Calu3 (cell line): ENCODE measurements at places on chromosomes 7 and 10. TPM values are rescaled to one million over a fixed set of nuclear protein-coding genes. Genes with fewer than 3 reads are reported as not detected.
A peak's percentile ranks its signal among the peaks of the same experiment; 100 is the strongest.

- H3K27me3 ChIP-seq: peaks cover 22% of the 10 kb centered on the region
- no peak overlapping the region for H3K4me3 ChIP-seq
- no peak overlapping the region for H3K27ac ChIP-seq
- H3K4me1 ChIP-seq: peaks cover 47% of the 10 kb centered on the region
- no peak for DNase-seq
Measured at GRCh38 chr10:61835946-61836887, 65.3 kb upstream of the ARID5B start.

- peaks cover 30% of the 10 kb centered on the region for H3K4me1 ChIP-seq
- peaks cover 6% of the 10 kb centered on the region for H3K36me3 ChIP-seq
- H3K27ac ChIP-seq: peak overlapping the region; percentile 42
Measured at GRCh38 chr7:25894002-25894901, 257.7 kb upstream of the NFE2L3 start.

DNA sequence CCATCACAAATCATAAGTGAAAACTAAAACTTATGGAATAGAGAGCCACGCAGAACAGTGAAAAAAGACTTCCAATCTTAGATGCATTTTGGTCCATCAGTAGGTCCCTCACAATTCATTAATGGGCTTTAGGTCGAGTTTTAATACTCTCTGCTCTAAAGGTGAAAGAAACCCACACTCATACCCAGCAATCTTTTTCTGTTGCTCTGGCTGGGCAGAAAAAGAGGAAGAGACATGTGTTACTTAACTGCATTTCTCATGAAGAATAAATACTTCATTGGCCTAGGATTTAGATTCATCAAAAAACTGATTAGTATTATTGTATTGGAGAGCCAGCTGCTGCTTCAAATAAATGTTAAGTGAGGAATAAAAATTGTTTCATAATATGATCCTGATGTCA lies 645.7 kb downstream of the PHTF2 start:
- H3K4me3 ChIP-seq: no peak overlapping the region
- H3K27ac ChIP-seq: no peak overlapping the region
- no peak for DNase-seq
- no peaks in the 10 kb centered on the region for H3K4me1 ChIP-seq
- H3K27me3 ChIP-seq: peaks cover 12% of the 10 kb centered on the region
- H3K36me3 ChIP-seq: no peaks in the 10 kb centered on the region

GRCh38 chr7:36283711-36284130 lies 105.9 kb upstream of the ANLN start:
- H3K36me3 ChIP-seq: peaks cover 76% of the 10 kb centered on the region
- no peaks in the 10 kb centered on the region for H3K27me3 ChIP-seq
- DNase-seq: no peak
- no peak overlapping the region for H3K4me3 ChIP-seq
- peaks cover 88% of the 10 kb centered on the region for H3K4me1 ChIP-seq

The AQP1 gene
- total RNA-seq: 1.7 and 2.6 TPM in 2 replicates

The HOXA10 gene
- total RNA-seq: 11.8 and 12.1 TPM in 2 replicates

The RARRES2 gene
- 9.1 and 13.0 TPM in 2 replicates for total RNA-seq

The MSMB gene
- 2.4 and 7.4 TPM in 2 replicates for total RNA-seq

The IL6 gene
- 20.7 and 25.5 TPM in 2 replicates for total RNA-seq
